Right lobe of liver (tissue), 6 donors: ENCODE measurements at places on chromosomes 1 and 21. TPM values are rescaled to one million over a fixed set of nuclear protein-coding genes. Genes with fewer than 3 reads are reported as not detected.

Gene CACNA1S
- not detected for total RNA-seq

GRCh38 chr1:166084613-166085012, 82.2 kb downstream of the FAM78B start:
- DNase-seq, result no peak

- DNase-seq, result peak; percentile 63
Measured at GRCh38 chr1:33094971-33095604, 14.1 kb downstream of the AZIN2 start.

- DNase-seq, result no peak
Measured at GRCh38 chr21:41369105-41369919, 7.5 kb downstream of the MX2 start.

DNA sequence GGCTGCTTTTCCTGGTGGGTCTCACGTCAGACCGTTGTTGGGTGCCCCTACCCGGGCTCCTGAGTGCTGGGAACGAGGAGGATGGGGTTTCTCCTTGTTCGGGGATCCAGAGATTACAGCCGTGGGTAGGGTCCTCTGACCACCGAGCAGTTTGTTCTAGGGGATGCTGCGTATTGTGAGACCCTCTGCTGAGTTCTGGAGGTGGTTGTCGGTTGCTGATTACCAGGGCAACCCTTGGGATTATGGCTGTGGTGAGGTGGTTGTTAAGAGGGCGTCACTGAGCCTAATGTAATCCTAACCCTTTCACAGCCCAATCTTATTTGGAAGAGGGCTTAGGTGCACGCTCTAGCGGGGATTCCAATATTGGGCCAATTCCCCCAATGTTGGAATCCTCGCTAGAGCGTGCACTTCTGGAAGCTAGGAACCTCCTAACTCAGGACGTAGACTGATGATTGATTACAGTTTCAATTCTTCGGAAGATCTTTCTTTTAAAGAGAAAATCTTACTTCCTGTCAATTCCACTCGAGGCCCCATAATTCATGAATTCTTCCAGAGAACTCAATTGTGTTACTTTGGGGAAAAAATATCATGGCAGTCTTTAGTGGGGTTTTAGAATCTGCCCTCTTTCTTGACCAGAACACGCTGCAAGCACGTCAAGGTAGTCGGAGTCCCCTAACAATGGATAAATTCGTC, 483 bp downstream of the TCEANC2 start:
- no peak for DNase-seq

DNA sequence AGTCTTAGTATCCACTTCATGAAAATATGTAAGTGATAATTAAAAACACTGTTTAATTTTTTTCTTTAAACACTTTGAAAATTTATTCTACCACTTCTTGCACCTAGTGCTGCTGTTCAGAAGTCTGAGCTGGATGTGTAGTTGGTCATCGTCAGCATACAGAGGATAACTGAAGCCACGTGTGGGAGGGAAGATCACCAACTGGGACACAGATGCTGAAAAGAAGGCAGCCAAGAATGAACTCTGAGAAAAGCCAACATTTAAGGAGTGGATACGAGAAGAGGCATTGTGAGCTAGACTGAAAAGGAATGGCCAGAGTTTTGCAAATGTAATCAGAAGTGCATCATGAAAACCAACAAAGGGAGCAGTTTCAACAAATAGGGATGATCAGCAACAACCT, 24.6 kb upstream of the CLCA4 start:
- no peak for DNase-seq

GRCh38 chr1:52305417-52306226, 60.4 kb downstream of the CC2D1B start:
- DNase-seq, result no peak

Gene KLHDC8A
- 0.44 TPM for total RNA-seq

Gene NOS1AP
- 7.4 TPM for total RNA-seq

DNA sequence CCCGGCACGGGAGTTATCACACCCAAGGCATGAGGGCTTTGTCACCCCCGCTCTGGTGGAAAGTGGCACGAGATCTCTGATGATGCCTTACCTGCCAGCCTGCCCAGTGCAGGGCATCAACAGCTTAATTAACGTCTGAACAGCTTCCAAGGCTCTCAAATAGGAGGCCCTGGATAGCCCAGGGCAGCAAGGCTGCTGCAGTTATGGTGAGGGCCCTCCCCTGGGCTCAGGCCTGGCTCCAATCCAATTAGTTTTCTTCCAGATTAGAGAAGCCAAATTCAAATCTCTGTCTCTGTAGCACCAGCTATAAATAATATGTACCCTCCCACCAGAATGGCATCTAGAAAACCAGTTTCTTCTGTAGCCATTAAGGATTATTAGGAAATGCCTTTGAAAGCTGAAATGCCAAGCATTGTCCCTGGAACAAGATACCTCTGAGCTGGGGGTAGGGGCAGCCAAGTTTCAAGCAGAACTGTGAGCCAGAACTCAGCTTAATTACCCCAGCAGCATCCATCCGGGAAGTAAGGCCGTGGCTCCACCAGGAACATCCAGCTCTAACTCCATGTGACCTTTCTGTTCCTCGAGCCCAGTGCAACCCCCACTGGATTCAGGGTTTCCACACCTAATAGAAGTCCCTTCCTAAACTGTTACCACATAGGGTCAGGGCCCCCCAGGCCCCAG, 12.5 kb downstream of the QSOX1 start:
- no peak for DNase-seq

DNA sequence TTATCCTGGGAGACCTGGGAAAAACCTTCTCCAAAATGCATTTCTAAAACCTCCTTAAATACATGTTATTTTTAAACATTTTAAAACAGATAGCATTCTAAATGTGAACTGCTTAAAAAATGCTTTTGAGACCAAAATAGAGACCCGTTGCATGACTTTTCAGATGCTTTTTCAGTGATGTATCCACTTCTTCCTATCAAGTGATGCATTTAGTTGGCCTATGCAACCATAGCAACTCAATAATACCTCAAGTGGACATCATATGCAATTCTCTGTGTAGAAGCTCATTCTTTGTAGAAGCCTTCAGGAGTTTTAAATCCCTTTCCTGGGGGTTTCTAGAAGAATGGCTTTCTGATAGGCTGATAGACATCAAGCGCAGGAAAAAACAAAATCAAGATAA, 94.5 kb upstream of the RAVER2 start:
- DNase-seq, result no peak

Gene CYYR1
- 2.5 TPM for total RNA-seq

DNA sequence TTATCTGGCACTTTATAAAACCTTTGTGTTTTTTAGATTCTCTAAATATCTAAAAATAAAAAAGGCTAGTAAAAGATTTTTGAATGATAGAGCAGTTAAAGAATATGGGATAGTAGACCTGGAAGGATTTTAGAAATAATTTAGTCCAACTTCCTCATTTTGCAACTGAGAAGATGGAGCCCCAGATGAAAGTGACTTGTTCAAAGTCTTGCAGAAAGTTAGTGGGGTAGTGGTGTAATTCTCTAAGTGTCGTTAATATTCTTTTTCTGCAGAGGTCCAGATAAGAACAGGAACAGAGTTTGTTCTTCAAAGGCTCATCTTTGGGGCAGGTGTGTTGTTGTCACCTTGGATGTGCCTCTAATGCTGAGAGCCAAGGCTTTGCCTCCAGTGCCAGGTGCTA, 159.5 kb downstream of the DISC1 start:
- no peak for DNase-seq

GRCh38 chr1:185215911-185216310, 58.9 kb downstream of the SWT1 start:
- DNase-seq, result no peak

Gene LMX1A
- total RNA-seq, result not detected

GRCh38 chr21:43287111-43287760, 118.4 kb downstream of the CRYAA start:
- no peak for DNase-seq

Gene APOBEC4
- total RNA-seq, result not detected

GRCh38 chr1:162144853-162145252, 75.4 kb downstream of the NOS1AP start:
- DNase-seq, result no peak

Gene NRAS
- 21.1 TPM for total RNA-seq

GRCh38 chr1:222970040-222970439, 155.2 kb downstream of the DISP1 start:
- no peak for DNase-seq

GRCh38 chr1:234170622-234171021, 202.6 kb upstream of the COA6 start:
- no peak for DNase-seq
